ENCODE measurements at places on chromosomes 7 and 10.

DNA sequence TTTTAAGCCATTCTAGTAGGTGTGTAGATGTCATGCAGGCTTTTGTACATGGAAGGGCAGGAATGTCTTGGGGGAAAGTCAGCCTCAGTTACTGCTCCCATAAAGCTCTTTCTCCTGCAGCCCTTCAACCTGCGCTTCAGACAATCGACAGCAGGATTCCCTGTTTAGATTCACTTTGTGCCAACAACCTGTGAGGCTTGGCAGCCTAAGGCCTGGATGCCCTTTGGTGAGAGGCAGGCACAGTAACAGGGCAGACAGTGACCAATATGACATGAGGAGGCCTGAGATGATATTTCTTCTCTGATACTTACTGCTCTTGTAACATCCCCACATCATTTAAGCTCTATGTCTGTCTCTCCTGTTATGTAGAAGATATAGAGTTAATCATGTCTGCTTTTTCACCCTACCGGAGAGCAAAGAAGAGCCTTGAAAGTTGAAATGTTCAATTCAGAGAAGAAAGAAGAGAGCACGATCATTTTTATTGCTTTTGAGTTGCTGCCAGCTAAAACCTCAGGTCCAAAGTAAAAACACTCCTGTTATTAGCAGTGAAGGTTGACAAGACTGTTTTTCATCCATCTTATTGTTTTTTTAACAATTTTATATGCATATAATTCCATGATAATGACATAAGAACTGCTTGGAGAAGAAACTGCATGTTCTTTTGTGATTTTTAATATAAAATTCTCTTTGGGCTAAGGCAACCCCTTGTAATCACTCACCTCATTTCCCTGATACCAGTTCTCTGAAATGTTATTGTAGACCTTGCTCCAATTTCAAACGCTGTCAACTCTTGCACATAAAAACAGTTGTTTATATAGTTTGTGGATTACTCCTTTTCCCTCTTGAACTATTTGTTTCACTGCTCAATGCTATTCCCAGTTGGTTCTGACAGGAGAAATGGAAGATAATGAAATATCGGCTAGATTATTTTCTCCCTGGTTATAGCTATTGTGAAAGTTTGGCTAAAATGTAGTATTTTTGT, 140.9 kb downstream of the GALNT17 start:
- DNase-seq, result no peak

DNA sequence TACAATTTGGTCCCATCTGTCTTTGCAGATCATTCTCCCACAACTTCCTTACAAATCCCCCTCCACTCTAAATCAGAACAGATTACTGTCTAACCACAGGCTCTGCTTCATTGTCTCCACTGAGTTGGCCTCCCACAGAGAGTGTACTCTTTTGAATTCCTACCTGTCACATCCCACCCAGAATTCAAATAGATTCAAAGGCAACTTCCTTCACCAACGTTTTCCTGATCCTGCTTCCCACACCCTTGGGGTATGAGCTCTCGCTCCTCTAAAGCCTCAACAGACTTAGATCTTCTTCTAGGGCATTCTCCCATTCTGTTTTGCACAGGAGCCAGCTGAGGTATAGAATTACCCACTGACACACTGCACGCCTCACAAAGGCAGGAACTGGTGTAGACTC, 197.8 kb upstream of the CDCA7L start:
- no peak for DNase-seq

GRCh38 chr10:62690703-62691102, 113.8 kb upstream of the ADO start:
- DNase-seq, result no peak

DNA sequence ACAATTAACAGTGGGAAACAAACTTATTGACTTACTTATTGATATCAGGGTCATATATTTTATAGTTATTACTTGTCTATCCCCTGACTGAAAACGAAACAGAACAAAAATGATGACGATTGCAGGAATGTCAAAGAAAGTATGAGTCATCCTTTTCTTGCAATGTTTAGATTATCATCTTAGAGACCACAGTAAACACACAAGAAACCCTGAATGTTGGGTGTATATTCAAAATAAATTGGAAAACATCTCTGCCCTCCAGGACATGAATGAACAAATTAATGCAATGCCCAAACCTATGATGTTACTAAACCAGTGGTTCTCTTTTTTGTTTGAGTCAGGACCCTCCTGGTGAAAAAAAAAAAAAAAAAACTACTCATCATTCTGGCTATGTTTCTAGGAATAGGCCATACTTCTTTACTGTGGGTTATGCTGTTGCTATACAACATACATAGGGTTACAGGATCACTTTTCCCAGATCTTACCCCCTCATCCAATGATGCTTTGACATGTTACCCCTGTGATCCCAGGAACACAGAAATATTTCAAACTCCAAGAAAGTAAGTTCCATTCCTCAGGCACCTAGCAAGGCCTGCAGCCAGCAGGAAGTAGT, 623.4 kb upstream of the IGFBP3 start:
- peak; percentile 71 for DNase-seq

DNA sequence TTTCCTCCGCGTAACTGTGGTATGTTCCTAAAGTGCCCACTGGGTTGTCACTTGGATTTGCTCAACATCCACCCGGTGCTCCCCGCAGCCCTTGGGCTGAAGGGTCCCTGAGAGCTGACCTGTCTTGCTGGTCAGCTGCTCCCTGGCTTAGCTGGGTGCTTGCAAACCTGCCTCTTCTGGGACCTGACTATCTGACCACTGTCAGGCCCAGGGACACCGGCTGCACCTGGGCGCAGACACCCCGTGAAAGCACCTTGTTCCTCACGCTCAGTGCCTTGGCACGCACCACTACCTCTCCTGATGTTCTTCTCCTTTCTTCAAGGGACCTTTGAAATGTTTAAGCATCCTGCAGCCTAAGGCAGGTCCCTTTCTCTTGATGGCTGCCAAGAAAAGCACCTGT, 26.6 kb upstream of the LARP4B start:
- no peak for DNase-seq

Data from foreskin fibroblast (primary cell).